CD4-positive, CD25-positive, alpha-beta regulatory T cell (primary cell): ENCODE measurements at places on chromosomes 6 and 20.

DNA sequence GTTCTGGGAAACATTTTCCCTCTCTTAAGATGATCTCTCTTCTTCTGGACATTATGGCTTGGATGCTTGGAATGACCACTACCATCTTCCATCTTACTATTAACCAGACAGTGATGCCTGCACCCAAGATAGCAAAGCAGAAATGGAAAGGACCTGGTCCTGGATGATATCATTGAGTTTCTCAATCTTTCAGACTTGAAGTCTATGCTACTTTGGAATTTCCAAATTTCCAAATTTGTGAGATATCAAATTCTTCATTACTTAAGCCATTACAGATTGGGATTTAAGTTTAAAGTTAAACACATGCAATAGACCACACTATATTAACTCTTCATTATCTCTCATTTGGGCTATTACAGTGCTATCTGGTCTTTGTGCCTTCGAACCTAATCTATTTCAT is 3.7 kb upstream of the TAB2 start:
- no peak for DNase-seq

DNA sequence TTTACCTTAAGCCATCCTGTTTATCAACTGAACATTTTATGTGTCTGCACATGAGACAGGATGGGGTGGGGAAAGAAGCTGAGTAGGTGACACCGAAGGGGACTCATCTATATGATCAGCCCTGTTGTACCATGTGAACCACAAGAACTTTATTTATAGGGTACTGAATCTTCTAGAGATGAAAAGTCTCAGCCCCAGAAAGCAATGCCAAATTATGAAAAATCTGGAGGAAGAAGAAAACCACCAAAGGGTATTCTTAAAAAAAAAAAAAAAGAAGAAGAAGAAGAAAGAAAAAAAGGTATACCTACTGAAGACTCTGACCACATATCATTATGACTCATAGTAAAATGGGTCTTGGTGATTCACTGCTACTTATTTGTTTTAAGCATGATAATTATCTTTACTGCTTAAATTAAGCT is 39.8 kb upstream of the HBS1L start:
- DNase-seq = peak; percentile 11

GRCh38 chr6:73710470-73710869 is 14.5 kb downstream of the CD109 start:
- no peak for DNase-seq

DNA sequence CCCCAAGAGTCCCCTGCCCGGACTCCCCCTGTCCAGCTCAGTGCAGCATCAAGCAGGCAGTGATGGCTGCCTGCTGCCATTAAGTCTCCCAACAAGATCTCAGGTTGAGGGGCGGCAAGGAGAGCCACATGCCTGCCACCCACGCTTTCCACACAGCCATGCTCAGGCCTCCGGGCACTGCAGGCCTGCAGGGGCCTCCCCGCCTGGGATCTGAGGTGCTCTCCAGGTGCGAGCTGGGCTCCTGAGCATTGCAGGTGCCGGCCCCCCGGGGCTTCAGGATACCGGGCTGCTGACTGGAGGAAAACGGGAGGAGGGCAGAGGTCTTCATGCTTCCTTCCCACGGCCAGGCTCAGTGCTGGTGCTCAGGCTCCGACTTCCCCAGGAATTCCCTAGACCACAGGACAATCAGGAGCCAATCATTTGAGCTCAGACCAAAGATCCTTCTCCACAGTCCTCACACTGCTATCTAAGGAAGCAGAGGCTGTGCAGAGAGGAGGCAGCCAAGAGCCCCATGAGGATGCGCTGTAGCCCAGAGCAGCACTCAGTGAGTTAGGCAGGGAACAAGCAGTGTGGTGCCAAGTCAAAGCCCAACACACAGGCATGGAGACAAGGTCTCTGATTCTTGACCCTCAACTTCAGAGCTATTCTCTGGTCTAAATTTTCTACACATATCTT is 52.7 kb downstream of the PYGB start:
- no peak for DNase-seq

DNA sequence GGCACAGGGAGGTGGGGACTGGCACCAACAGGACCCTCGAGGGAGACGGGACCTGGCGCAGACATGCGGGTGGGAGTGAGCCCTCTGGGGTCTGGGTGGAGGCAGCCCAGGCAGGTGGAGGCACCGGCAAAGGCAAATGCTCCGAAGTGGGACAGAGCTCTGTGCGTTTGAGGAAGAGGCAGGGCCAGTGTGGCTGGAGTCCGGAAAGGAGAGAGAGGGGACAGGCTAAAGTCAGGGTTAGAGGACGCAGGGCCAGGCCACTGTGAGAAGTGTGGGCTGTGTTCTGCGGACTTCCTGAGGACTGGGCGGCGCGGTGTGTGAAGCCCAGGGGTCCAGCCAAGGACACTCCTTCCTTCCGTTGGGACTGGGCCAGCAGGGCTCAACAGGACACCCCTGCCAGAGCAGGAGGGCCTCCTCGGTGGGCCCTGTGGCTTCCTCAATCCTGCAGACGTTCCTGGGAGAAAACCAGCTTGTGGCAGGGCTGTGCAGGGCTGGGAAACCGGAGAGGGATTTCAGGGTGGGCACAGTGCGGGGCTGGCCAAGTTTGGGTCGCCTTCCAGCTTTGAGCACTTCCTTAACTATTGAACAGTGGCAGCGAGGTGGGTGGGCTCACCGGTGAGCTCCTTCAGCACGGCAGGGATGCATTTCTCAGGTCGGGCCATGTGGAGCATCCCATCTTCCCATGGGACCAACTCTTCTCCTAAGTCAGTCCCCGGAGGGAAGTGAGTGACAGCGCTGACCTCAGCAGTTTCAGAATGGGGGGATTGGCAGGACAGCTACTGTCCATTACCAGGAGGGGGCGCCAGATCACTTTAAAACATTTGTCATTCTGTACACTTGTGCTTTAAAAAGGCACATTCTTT is 22.5 kb downstream of the MOCS3 start:
- peak; percentile 67 for DNase-seq

- DNase-seq = no peak
These were observed 13.1 kb upstream of the RSPO4 start for GRCh38 chr20:1015181-1015580.

- no peak for DNase-seq
These were observed 170.2 kb upstream of the CDYL start for GRCh38 chr6:4606016-4606415.

DNA sequence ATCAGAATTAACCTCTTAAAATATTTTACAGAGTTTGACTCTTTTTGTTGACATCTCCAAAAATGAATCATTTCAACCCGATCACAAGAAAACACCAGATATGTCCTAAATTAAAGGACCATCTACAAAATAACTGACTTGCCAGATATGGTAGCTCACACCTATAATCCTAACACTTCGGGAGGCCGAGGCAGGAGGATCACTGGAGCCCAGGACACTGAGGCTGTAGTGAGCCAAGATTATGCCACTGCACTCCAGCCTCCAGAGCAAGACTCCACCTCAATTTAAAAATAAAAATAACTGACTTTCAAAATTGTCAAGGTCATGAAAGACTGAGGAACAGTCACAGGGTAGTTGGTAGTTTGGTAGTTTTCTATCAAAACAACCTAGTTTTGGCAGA is 34.9 kb downstream of the DCDC2 start:
- no peak for DNase-seq

DNA sequence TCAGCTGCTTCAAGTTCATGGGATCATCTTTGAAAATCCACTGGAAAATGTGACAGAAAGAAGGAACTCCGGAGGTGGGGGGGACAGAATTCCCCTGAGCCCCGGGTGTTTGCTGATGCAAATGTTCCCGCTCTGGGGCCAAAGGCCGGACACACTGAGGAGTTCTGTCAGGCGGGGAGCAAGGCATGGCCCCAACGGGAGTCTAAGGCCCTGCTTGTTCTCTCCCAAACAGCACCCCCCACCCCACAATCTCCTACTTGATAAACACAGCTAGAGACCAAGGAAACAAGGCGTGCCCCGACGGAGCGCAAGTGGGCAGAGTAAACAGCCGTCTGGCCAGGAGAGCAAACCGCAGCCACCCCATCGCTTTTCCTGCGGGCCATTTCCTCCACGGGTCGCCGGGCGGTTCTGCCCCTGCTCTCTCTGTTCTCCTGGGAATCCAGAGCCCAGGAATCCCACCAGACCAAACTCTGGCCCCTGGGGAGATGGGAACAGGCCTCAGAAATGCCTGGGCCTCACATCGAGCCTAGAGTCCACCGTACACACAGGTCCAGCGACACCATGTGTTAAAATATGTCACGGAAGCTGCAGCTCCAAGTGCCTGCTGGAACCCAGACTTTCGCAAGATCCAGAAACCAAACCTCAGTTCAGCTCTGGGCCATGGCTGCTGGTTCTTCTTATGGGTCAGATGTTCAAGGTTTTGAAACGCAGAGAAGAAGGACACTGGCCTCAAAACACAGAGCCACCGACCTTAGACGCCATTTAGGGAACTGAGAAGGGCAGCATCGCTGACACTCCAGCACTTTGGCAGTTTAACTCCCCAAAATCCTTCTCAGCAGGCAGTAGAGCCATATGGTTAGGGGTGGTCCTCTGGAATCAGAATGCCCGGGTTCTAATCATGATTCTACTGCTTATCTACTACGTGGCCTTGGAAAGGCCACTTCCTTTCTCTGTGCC is 104.2 kb downstream of the PREX1 start:
- no peak for DNase-seq

DNA sequence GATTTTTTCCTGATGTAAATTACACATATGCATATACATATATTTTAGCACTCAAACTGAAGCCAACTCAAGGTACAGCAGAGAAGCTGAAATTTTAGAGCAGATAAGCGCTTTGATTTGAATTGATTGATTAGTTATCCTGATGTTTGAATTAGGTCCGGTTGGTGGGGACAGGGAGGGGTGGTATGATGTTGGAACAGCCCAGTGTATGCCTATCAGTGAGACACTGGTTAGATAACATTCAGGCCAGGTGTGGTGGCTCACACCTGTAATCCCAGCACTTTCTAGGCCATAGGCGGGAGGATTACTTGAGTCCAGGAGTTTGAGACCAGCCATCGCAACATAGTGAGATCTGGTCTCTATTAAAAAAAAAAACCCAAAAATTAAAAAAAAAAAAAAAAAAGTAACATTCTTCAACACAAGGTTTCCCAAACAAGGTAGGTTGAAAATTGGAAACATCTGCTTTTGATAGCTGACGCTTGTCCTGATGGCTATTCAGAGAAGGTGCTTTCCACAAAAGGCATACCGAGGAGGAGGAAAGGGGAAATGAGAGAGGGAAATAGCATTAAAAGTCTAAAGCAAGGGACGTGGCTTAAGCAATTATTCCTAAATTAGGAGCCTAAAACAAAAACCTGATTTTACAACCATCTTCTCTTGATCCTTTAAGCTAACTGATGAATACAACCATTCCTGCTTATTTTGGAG is 288.4 kb upstream of the JARID2 start:
- no peak for DNase-seq

DNA sequence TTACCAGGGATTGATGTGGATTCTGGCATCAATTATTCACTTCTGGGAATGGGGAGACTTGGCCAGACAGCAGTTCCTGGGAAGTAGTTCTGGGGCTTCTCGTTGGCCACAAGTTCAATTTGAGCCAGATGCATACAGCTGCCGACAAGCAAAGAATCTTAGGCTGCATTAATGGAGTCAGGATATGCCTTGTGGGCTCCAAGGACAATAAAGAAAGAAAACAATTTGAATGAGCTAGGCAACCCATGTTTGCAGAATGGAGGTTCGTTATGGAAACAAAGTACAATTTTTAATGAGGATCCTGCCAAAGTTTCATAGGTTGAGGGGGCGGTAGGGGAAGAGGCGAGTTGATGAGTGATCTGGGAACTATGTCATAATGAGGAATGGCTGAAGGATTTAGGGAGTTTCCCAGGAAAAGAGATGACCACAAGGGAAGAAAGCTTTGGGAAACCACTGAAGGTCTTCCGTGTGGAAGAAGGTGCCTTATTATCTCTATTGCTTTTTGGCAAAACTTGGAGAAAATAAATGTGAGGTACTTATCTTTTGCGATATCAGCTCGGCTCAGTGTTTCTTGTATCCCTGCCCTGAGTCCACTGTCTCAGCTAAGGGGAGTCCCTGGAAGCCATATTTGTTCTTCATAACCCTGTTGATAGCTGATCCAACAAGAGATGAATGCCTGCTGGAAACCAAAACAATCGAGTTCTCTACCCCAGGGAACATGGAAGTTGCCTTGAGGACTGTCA is 181.0 kb upstream of the ZNF217 start:
- DNase-seq = no peak

DNA sequence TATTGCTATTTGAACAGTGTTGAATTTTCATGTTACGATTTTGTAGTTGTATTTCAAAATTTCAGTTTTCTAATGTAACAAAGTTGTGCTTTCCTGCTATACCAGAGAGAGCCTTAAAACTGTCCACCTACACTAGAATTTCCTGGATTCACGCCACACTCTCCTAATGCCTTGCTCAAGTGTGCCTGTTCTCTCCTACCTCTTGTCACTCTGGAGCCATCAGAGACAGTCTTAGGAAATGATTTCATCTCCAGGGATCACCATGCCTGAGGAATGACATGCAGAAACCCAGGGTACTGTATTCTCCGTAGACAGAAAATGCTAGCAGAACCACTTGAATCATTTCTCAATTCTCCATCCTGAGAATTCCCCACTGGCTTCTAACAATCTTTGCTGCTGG is 667.6 kb downstream of the KIF16B start:
- no peak for DNase-seq

DNA sequence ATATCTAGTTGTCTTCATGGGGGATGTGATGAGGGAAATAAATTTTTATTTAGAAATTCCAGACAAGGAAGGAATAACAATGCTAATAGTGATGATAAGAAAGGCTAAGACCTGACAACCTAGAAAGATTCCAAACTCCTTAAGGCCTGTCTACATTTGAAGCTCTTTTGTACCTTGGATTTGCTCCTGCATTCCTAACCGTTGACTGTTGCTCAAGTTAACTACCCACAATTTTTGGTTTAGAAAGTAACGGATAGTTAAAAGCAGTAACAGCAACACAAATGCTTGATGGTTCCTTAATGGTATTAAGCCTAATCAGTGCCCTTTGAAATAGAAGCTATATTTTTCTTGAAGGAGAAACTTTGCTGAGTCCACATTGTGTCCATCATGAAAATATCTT is 52.9 kb downstream of the TRMT11 start:
- DNase-seq = no peak

GRCh38 chr6:47258724-47259347 is 50.9 kb downstream of the TNFRSF21 start:
- DNase-seq = no peak

- DNase-seq = no peak
These were observed 209.5 kb upstream of the SMLR1 start for GRCh38 chr6:130617658-130618057.

GRCh38 chr20:4776079-4776630 is 54.4 kb downstream of the PRND start:
- no peak for DNase-seq
